SJSA1 (cell line): ENCODE measurements at places on chromosomes 7 and 10.

- H3K27me3 ChIP-seq: no peaks in the 10 kb centered on the region
- H3K36me3 ChIP-seq: no peaks in the 10 kb centered on the region
- no peak for DNase-seq
- no peak overlapping the region for H3K4me3 ChIP-seq
Observed at GRCh38 chr10:86960863-86961434, 2.5 kb downstream of the SNCG start.

- no peaks in the 10 kb centered on the region for H3K36me3 ChIP-seq
- no peak overlapping the region for H3K4me3 ChIP-seq
- no peaks in the 10 kb centered on the region for H3K27me3 ChIP-seq
- DNase-seq: no peak
- no peak overlapping the region for H3K27ac ChIP-seq
- no peaks in the 10 kb centered on the region for H3K4me1 ChIP-seq
Observed at GRCh38 chr7:140300243-140301136, 97.8 kb downstream of the SLC37A3 start.

GRCh38 chr7:112540839-112541577 is 60.2 kb downstream of the LSMEM1 start:
- H3K27me3 ChIP-seq: no peaks in the 10 kb centered on the region
- H3K36me3 ChIP-seq: no peaks in the 10 kb centered on the region
- no peaks in the 10 kb centered on the region for H3K4me1 ChIP-seq
- DNase-seq: no peak
- no peak overlapping the region for H3K4me3 ChIP-seq

DNA sequence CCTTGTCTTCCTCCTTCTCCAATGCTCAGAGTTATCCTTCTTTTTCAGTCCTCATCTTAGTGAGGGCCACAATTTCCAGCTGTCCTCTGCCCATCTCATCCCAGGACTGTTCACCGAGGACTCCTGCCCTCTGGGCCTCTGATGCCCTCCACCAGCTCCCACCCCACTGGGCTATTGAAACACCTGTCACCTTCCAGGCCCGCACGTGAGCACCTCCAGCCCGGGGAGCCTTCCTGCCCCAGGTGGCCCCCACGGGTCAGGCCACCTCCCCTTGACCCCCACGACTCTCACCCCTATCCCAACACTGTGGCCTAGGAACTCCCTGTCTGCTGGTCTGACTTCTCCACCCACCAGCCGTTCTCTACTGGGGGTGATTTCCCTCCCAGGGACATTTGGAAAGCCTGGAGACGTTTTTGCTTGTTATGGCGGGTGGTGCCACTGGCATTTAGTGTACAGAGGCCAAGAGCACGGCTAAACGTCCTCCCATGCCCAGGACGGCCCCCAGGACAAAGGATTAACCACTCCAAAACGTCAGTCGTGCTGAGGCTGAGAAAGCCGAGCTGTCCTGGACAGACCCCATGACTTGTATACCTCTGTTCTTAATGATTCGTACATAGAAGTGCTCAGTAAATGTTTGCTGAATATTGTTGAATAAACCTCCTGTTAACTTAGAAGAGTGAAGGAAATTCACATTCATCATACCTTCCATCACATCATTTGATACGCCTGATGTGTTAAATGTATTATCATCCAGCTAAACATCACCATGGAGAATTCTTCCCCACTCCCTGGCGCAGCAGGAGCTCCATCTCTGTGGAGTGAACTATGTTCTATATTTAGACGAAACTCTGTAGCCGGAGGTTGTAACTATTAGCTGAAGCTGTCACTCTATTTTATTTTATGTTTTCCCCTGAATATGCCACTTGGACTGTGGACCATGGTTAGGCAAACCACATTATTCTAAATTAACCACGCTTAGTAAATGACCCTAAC is 270.1 kb upstream of the SHH start:
- H3K4me3 ChIP-seq: no peak overlapping the region
- no peak for DNase-seq
- no peaks in the 10 kb centered on the region for H3K36me3 ChIP-seq
- H3K27me3 ChIP-seq: peaks cover 13% of the 10 kb centered on the region; the same call in 1 of the 2 replicates
- no peak overlapping the region for H3K27ac ChIP-seq
- no peaks in the 10 kb centered on the region for H3K4me1 ChIP-seq

- H3K36me3 ChIP-seq: no peaks in the 10 kb centered on the region
- DNase-seq: no peak
- no peaks in the 10 kb centered on the region for H3K27me3 ChIP-seq
- H3K4me1 ChIP-seq: no peaks in the 10 kb centered on the region
Observed at GRCh38 chr7:25319707-25320106, 91.4 kb upstream of the NPVF start.

DNA sequence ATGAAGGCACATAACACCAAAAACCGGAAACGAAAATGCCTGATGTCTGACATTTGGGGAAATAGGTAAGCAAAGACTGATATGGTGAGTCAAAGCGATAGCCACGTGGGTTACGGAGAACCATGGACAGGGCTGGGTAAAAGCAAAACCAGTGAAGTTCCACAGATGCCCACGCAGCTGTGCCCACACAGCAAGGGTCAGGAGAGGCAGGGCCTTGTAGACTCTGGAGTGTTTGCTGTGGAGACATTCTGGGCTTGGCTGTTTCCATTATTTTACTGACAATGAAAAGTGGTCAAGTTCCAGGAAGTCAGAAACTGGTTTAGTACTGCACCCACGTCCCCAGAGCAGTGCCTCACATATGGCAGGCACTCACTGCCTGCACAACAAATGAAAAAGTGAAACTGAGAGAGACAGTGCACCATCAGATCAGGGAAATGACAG is 148.7 kb downstream of the ZMYND11 start:
- DNase-seq: no peak
- peaks cover 16% of the 10 kb centered on the region for H3K4me1 ChIP-seq
- no peak overlapping the region for H3K27ac ChIP-seq
- no peaks in the 10 kb centered on the region for H3K27me3 ChIP-seq

DNA sequence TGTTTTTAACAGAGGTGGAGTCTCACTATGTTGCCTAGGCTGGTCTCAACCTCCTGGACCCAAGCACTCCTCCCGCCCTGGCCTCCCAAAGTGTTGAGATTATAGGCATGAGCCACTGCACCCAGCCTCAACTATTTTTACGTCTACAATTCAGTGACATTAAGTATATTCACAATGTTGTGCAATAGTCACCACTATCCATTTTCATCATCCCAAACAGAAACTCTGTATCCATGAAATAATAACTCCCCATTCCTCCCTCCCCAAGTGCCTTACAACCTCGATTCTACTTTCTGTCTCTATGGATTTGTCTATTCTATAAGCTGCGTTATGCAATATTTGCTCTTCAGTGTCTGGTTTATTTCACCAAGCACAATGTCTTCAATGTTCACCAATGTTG is 20.3 kb upstream of the ZNRF2 start:
- no peaks in the 10 kb centered on the region for H3K36me3 ChIP-seq
- no peak for DNase-seq
- H3K4me1 ChIP-seq: peaks cover 7% of the 10 kb centered on the region; the same call in 1 of the 2 replicates
- no peaks in the 10 kb centered on the region for H3K27me3 ChIP-seq
- no peak overlapping the region for H3K27ac ChIP-seq

DNA sequence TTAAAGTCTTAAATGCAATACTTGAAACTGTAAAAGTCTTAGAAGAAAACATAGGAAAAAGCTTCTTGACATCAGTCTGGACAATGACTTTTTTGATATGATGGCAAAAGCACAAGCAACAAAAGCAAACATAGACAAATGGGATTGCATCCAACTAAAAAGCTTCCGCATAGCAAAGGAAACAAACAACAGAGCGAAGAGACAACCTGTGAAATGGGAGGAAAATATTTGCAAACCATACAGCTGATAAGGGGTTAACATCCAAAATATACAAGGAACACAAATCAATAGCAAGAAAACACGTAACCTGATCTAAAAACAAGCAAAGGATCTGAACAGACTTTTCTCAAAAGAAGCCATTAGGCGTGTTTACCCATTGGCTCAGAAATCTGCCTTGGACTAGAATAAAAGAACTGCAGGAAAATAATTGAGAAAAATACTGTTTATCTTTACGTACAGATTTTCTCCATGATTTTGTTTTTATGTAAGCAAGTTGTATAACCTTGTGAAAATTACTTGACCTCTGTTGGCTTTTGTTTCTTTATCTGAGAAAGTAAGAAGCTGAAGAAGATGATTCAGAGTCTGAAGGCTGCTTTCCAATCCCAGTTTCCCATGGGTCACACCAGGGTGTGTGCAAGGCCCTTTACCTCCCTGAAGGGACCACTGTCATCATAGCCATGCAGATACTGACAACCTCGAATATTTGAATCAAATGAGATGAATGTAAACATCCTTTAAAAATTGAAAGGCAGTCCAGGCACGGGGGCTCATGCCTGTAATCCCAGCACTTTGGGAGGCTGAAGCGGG is 99.1 kb upstream of the LANCL2 start:
- peaks cover 4% of the 10 kb centered on the region; the same call in 1 of the 2 replicates for H3K4me1 ChIP-seq
- H3K27ac ChIP-seq: no peak overlapping the region
- no peaks in the 10 kb centered on the region for H3K27me3 ChIP-seq
- no peak overlapping the region for H3K4me3 ChIP-seq
- no peaks in the 10 kb centered on the region for H3K36me3 ChIP-seq

DNA sequence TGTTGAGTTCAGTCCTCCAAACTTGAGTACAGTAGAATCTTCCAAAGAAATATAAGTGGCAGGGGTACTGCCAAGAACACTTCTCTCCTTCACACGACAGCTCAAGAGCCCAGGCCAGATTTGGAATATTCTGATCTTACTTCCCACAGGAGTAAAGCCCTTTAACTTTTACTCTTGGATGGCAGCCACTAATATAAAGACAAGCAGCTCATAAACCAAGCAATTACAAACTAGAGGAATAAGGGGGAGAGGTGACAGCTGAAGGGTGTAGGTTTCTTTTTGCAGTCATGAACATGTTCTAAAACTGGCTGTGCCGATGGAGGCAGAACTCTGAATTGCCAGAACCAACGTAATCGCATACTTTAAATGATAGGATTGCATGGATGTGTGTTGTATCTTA is 74.8 kb downstream of the SVIL start:
- H3K4me3 ChIP-seq: no peak overlapping the region
- H3K36me3 ChIP-seq: no peaks in the 10 kb centered on the region
- no peak overlapping the region for H3K27ac ChIP-seq
- no peaks in the 10 kb centered on the region for H3K27me3 ChIP-seq
- peaks cover 18% of the 10 kb centered on the region for H3K4me1 ChIP-seq
- no peak for DNase-seq

DNA sequence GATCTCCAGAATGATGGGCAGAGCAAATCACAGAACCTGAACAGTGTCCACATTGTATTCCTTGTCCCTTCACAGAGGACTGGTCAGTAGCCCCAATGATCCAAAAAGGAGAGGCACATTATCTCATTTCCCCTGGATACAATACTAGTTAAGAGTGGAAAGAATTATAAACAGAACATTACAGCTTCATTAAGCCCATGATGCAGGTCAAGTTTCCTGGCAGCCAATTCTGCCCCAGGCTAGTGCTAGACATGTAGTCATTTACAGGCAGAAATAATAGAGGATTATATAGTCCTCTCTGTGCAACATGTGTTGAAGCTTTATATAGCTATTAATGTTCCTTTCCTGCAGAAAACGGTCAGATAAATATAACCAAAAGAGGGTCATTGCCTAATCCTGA is 124.3 kb upstream of the WNT16 start:
- no peaks in the 10 kb centered on the region for H3K4me1 ChIP-seq
- DNase-seq: no peak
- H3K4me3 ChIP-seq: no peak overlapping the region
- no peaks in the 10 kb centered on the region for H3K27me3 ChIP-seq

DNA sequence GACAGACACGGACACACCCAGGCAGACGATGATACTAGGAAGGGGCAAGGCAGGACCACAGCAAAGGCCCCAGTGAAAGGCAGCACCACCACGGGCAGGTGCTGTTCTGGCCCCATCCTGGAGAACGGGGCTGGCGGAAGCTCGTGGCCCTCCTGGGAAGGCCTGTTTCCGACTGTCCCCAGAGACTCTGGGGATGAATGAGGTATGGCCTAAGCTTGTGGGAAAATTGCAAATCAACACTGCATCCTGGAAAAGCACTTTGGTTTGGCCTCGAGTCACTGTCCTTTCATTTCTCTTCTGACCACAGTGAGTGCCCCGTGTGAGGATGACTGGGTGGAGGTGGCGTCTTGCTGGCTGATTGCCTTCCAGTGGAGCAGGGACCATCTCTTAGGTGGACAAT is 81.6 kb upstream of the ANLN start:
- no peak overlapping the region for H3K4me3 ChIP-seq
- H3K36me3 ChIP-seq: no peaks in the 10 kb centered on the region
- H3K27ac ChIP-seq: no peak overlapping the region
- no peaks in the 10 kb centered on the region for H3K27me3 ChIP-seq

DNA sequence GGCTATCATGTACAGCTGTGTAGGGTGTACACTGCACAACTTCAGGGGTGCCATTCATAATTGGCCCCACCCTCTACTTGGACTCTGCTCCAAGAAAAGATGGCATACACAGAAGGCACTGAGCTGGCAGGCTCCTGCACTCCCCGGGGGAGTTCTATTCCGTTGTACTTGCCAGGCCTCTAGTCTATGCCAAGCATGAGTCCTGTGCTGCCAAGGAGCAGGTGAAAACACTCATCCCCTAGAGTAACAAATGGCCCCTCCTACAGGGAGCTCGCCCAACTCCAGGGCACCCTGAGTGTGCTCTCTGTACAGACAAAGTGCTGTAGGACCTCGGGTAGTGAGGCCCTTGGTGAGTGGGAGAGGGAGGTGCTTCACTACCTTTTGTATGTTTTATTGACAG is 127.2 kb downstream of the SLIT1 start:
- DNase-seq: no peak
- no peak overlapping the region for H3K27ac ChIP-seq
- no peaks in the 10 kb centered on the region for H3K4me1 ChIP-seq
- no peak overlapping the region for H3K4me3 ChIP-seq
- peaks cover 3% of the 10 kb centered on the region; the same call in 1 of the 2 replicates for H3K27me3 ChIP-seq

DNA sequence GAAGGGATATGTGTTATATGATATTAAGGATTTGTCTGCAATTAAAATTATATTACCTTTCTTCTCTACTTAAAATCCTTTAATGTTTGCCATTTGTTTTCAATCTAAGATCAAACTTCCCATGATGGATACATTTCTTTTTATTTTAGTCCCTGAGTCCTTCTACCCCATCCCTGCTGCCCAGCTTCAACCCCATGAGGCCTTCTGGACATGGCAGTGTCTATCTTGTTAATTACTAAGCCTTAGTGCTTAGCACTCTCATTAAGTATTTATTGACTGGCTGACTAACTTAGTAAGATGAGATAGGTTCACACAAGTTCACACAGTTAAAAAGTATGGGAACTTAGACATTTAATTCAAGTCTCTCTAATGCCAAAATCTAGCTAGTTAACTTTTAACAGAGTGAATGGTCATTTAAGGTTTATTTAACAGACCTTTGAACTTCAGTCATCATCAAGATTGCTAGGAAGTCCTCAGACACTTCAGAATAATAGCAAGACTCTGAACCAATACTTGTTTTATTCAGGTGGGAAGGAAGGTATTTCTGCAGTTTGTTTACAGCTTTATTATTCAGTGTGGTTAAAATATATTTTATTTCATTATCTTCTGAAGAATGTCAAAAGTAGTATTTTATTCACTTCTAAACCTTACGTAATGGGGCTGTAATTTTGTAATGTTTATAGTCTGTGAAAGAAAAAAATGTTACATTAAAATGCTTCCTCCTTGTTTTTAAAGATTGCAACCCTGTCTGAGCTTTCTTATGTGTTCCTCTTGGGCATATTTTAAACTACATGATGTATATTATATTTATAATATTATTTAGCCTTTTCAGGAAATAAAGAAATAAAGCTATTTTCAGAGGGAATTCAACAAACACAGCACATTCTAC is 848.9 kb downstream of the REEP3 start:
- no peaks in the 10 kb centered on the region for H3K27me3 ChIP-seq
- H3K27ac ChIP-seq: no peak overlapping the region
- no peak overlapping the region for H3K4me3 ChIP-seq

GRCh38 chr10:79404690-79405131 is 40.7 kb downstream of the ZCCHC24 start:
- DNase-seq: no peak
- no peaks in the 10 kb centered on the region for H3K27me3 ChIP-seq
- peaks cover 83% of the 10 kb centered on the region for H3K4me1 ChIP-seq
- peaks cover 21% of the 10 kb centered on the region for H3K36me3 ChIP-seq
